Astrocyte of the hippocampus (primary cell): ENCODE measurements at places on chromosomes 6 and 20.

DNA sequence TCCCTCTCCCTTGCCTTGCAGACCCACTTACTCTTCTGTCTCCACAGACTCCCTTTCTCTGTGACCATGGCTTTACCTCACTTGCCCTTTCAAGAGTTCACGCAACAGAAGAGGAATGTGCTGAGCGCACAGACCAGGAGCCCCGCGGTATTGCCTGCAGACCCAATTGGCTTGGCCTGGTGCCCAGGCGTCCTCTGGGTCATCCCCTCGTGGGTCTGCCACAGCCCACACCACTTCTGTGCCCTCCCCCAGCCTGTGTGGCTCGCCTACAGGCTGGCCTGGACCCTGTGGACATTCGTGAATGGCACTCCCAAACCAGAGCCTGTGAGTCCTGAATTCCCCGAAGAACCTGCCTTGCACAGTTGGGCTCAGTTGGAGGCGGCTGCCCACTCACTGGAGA is 15.3 kb upstream of the NINL start:
- peak; percentile 45 for DNase-seq

- DNase-seq = no peak
These were observed 2.0 kb downstream of the ADGRB3 start for GRCh38 chr6:68637071-68637470.

DNA sequence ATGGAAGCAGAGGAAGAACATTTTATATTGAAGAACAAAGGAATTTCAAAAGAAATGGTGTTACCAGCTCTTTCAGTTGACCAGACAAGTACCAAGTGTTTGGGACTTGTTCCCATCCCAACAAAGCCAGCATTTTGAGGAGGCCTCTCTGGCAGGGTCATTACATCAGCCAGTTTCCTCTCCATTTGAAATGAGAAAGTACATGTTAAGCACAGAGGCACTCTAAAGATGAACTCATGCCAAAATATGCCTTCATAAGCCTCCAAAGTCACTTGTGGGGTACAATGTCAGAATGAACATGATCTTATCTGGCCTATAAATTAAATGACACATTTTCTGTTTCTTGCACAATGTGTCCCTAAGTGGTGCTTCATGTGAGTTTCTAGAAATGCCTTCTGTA is 223.9 kb downstream of the PRL start:
- no peak for DNase-seq

DNA sequence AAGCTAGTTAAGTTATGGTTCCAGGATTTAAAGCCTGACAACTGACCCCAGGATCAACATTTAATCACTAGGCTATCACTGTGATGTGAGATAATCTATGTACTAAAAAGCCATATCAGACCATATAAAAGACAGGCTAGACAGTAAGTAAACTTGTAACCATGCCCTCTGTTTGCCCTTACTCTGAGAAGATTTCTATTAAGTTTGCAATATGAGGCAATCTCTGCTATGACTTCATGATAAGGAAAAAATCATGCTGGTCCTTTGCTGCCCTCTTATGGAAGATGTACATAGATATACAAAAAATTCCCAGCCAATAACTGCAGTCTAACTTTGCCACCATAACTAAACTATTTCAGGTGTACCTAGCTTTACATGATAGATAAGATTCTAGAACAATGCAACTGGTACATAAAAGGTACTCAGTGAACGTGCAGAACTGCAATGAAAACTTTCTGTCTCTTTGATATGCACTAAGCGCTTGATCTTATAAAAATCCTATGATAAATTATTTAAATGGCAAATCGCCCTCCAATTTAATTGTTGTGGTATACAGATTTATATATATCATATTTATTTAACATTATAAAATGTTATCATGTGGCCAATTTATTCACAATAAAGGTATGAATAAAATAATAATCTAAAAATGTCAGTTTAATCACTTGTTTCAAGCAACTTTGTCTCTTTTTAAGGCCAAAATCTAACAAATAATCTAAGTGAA is 70.5 kb downstream of the FAM217A start:
- peak; percentile 72 for DNase-seq

GRCh38 chr20:11159728-11160127 is 485.9 kb upstream of the JAG1 start:
- no peak for DNase-seq

DNA sequence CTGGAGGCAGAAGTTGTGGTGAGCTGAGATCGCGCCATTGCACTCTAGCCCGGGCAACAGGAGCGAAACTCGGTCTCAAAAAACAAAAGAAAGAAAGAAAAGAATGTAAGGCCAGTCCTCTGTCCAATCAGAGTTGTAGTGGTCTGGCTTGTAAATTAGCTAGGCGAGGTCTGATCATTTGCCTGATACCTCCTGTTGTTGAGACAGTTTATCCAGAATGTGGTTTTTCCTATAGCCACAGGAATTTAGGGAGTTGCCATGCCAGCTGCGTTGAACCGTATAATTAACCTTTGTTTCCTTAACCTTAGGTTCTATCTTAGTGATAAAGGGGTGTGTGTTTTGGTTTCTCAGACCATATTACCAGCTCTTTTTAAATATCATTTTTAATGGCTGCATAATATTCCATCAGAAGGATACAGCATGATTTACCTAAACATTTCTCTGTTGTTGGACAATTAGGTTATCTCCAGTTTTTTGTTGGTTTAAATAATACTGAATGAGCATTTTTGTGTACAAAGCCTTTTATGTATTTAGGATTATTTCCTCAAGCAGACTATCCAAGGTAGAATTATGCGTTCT is 11.7 kb upstream of the PPARD start:
- no peak for DNase-seq

GRCh38 chr6:158087224-158087867 is 80.7 kb downstream of the SERAC1 start:
- DNase-seq = no peak

- no peak for DNase-seq
These were observed 32.7 kb upstream of the CRISP1 start for GRCh38 chr6:49898904-49899566.

DNA sequence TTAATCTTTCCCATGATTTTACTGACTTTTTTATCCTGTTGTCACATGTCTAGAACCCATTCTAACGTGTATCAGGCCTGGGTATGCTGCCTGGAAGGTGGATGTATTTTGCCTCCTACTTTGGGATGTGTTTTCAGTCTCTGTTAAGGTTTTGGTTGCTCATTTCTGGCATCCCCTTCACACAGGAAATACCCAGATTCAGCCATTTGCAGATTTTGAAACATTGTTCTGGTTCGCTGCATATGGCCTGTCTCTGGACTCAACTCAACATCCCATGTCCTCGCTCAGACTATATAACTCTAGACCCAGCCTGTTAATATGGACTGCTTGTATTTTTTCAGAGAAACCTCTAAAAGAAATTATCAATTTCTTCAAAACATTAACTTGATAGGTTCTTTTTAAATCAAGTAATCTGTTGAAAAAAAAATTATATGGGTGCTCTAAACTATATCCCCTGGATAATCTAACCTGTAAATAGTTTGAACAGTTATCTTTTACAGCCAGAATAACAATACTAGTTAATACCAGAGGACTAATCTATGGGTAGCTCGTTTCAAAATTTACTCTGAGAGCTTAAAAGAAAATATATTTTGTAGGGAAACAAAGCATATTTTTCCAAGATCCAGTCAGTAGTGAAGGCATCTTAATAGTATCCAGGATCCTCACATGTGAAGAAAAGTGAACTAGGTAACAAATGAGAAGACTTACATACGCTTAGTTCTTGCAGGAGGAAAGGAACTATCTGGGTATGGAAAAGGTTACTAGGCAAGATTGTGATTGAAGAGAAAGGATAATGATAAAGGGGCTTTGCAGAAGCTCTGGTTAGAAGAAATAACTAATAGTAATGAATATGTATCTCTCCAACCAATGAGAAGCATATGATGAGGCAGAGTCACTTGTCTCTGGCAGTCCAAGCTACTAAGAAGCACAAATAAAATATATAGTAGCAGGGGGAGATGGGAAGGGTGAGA is 23.4 kb upstream of the HLA-DQB1 start:
- peak; percentile 19 for DNase-seq

GRCh38 chr6:83927470-83927869 is 68.0 kb downstream of the CYB5R4 start:
- no peak for DNase-seq

GRCh38 chr6:132070356-132070755 is 119.2 kb upstream of the CCN2 start:
- DNase-seq = no peak

DNA sequence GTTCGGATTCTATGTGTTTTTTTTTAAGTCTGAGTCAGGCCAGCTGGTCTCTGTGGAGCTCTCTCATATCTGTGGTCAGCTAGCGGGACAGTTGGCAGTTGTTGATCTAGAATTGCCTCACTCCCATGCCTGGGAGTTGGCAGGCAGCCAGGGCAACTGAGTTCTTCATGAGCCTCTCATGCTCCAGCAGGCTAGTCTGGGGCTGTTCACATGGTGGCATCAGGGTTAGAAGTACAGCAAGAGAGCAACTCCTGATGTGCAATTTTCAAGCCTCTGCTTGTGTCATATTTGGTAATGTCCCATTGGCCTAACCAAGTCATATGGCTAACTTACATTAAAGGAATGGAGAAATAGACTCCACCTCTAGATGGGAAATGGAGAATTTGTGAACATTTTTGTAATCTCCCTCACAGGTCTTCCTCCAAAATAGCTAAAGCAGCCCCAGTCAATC is 6.7 kb upstream of the IFT52 start:
- peak; percentile 97 for DNase-seq

- no peak for DNase-seq
These were observed 27.3 kb downstream of the WRNIP1 start for GRCh38 chr6:2792330-2793110.

GRCh38 chr6:37242429-37243052 is 15.0 kb upstream of the TBC1D22B start:
- peak; percentile 96 for DNase-seq

GRCh38 chr6:34916348-34916967 is 27.4 kb downstream of the ANKS1A start:
- DNase-seq = no peak

GRCh38 chr6:146587459-146587858 is 11.3 kb upstream of the ADGB start:
- no peak for DNase-seq

GRCh38 chr6:43909474-43910148 is 139.6 kb downstream of the VEGFA start:
- DNase-seq = no peak

DNA sequence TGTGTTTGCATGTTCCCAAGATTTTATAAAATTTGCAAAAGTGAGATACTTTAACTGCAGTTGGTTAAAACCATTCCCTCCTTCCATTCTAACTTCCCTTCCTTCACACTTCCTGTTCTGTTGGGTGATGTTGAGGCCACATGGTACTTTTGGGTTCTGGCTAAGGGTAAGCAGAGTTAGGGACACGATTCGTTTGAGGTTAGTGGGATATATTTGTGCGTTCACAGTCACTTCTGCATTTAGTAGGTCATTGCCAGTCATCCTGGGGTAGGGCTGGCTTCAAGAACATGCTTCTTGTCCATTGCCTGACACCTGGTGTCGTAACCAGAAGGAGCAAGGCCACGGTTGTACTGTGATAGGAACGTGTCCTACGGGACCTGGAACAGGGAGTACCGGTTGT is 340.1 kb downstream of the ZFAND3 start:
- no peak for DNase-seq

DNA sequence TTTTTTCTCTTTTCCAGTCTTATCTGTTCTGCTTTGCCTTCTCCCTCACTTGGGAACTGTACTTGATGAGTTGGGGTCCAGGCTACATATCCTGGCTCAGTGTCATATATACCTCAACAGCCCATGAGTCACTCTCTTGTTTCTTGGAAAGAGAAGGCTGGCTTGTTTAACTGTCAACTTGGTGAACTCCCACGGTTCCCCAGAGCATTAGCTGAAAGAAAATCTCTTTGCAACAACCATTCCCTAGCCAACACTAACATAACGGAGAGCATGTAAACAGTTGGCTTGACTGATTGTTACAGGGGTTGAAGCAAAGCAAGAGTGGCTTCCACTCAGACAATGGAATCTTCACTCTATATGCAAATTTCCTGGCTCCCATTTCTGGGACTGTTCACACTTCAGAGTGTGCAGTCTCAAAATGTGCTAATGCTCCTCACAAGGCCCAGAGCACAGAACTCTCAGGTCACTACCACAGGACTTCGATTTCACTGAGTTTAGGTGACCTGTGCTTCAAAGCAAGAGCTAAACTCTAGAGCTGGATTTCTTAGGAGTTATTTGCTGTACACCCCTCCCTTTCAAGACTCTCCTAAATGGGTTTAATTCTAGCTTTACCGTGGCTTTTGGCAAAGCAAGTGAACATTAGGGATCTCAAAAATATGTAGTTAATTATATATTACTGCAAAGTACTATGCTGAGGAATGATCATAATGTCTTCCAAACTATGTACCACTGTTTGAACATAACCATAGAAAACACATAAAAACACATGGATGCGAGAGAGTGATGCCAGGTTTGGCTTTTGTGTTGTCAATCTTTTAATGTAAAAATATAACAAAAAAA is 609.8 kb downstream of the RFPL4B start:
- peak; percentile 91 for DNase-seq
